ENCODE measurements at places on chromosomes 3 and 15. TPM values are rescaled to one million over a fixed set of nuclear protein-coding genes. Genes with fewer than 3 reads are reported as not detected.

GTPBP8 gene
- total RNA-seq = 20.7 TPM

TM2D3 gene
- 42.0 TPM for total RNA-seq

ACTRT3 gene
- total RNA-seq = 2.8 TPM

SCG5 gene
- 0.37 TPM for total RNA-seq

ANKRD34C gene
- total RNA-seq = not detected

RHOV gene
- not detected for total RNA-seq

CFAP161 gene
- total RNA-seq = 1.3 TPM
